Hepatocyte (in vitro differentiated cells): ENCODE measurements at places on chromosomes 3 and 15. TPM values are rescaled to one million over a fixed set of nuclear protein-coding genes. Genes with fewer than 3 reads are reported as not detected.
A peak's percentile ranks its signal among the peaks of the same experiment; 100 is the strongest.

DNA sequence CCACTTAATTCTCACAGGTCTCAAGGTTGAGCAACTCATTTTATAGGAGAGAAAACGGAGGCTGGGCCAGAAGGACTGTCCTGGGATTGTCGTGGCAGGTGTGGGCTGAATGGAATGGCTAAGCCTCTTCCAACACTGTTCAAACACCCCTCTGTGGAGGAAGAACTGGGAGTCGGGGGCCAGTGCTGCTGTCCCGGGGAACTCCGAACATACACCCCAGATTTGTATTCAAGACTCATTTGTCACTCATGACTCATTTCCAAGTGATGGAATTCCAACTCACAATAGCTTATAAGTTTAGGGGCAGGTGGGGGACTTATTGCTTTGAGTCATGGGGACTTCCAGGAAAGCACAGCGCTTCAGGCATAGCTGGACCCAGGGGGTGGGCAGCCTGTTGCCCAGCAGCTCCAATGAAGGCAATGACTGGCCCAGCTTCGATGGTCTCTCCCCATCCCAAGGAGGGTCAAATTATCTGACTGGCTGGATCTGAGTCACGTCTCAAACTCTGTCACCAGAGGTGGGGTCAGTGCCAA lies 72.5 kb downstream of the TM2D3 start:
- H3K4me3 ChIP-seq: no peak overlapping the region
- DNase-seq: no peak
- H3K4me1 ChIP-seq: no peaks in the 10 kb centered on the region
- H3K36me3 ChIP-seq: no peaks in the 10 kb centered on the region
- no peaks in the 10 kb centered on the region for H3K27me3 ChIP-seq
- H3K27ac ChIP-seq: no peak overlapping the region

DNA sequence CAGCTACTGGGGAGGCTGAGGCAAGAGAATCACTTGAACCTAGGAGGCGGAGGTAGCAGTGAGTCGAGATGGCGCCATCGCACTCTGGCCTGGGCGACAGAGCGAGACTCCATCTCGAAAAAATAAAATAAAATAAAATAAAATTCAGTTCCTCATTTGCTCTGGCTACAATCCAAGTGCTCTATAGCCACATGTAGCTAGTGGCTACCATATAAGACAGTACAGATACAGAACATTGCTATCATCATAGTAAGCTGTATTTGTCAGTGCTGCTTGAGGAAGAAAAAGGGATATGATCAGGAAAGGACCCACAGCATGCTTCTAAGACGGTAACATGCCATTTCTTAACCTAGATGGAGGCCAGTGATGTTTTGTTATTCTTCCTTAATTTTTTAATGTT lies 88.7 kb upstream of the CDAN1 start:
- no peak overlapping the region for H3K4me3 ChIP-seq
- DNase-seq: no peak
- H3K4me1 ChIP-seq: no peaks in the 10 kb centered on the region
- no peak overlapping the region for H3K27ac ChIP-seq
- no peaks in the 10 kb centered on the region for H3K27me3 ChIP-seq

DNA sequence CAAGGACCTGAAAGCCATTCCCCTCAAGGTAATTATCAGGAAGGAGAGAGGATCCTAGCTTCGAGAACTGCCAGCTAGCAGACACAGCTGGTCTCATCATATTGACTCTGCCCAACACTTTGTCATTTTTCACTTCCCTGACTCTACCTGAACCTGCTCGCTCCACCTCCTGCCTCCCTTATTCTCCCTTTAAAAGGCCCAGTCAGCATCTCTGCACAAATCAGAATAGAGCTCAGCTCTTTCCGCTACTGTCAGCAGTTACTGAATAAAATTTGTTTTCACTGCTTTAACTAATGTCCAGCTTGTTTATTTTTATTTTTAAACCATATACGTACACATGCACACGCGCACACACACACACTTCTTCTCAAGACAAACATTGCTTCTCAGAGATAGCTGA lies 57.2 kb upstream of the MCF2L2 start:
- DNase-seq: no peak
- H3K4me3 ChIP-seq: no peak overlapping the region
- no peaks in the 10 kb centered on the region for H3K36me3 ChIP-seq
- no peak overlapping the region for H3K27ac ChIP-seq

- H3K4me3 ChIP-seq: no peak overlapping the region
- no peaks in the 10 kb centered on the region for H3K4me1 ChIP-seq
- H3K36me3 ChIP-seq: no peaks in the 10 kb centered on the region
- no peaks in the 10 kb centered on the region for H3K27me3 ChIP-seq
- DNase-seq: no peak
- H3K27ac ChIP-seq: no peak overlapping the region
These were observed 64.9 kb upstream of the NSMCE3 start for GRCh38 chr15:29334544-29334943.

DNA sequence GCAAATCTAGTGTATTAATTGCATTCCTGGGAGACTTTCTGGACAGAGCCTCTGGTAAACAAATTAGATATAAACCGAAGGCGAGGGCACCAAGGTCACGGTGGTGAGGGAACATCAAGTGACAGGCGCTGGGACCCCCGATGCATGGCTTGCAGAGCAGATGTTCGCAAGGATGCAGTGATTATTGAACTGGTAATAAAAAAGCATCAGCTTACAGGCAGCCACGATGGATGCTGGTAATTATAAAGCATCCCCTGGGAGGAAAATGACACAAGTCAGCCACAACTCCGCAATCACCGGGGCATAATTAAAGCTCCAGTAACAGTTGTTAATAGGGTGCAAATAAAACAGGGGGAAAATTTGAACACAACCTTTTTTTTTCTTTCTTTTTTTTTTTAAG lies 231.1 kb upstream of the DPH6 start:
- no peaks in the 10 kb centered on the region for H3K36me3 ChIP-seq
- no peak overlapping the region for H3K4me3 ChIP-seq
- DNase-seq: no peak
- H3K27me3 ChIP-seq: no peaks in the 10 kb centered on the region
- no peak overlapping the region for H3K27ac ChIP-seq

GRCh38 chr3:113736548-113737089 lies 9.4 kb downstream of the NAA50 start:
- no peak overlapping the region for H3K4me3 ChIP-seq
- DNase-seq: peak; percentile 74
- no peaks in the 10 kb centered on the region for H3K36me3 ChIP-seq
- no peaks in the 10 kb centered on the region for H3K4me1 ChIP-seq
- no peaks in the 10 kb centered on the region for H3K27me3 ChIP-seq
- H3K27ac ChIP-seq: peak overlapping the region; percentile 12

DNA sequence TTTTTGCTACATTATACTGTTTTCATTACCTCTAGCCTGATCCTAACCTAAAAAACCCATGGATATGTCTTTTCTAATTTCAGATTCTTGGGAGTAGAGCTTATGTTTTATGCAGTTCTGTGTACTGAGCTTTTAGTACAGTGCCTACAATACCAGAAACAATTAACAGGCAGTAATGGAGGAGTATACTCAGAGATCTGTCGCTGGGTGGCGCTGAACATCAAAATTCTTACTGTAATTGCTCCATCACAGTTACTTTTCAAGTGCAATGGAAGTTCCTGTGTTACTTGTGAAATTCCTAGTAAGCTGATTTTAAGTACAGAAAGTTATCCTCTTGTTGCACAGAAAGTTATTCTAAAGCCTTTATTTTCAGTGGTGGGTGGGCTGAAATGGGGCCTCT lies 66.9 kb downstream of the RNF13 start:
- no peaks in the 10 kb centered on the region for H3K36me3 ChIP-seq
- H3K27ac ChIP-seq: no peak overlapping the region
- H3K4me1 ChIP-seq: no peaks in the 10 kb centered on the region
- no peaks in the 10 kb centered on the region for H3K27me3 ChIP-seq

GRCh38 chr3:120198305-120198878 lies 86.6 kb downstream of the GPR156 start:
- peak; percentile 32 for DNase-seq
- no peak overlapping the region for H3K27ac ChIP-seq
- no peaks in the 10 kb centered on the region for H3K36me3 ChIP-seq
- H3K4me1 ChIP-seq: no peaks in the 10 kb centered on the region
- no peak overlapping the region for H3K4me3 ChIP-seq

GRCh38 chr3:186870421-186871201 lies 28.1 kb downstream of the ADIPOQ start:
- no peaks in the 10 kb centered on the region for H3K27me3 ChIP-seq
- no peak overlapping the region for H3K27ac ChIP-seq
- H3K4me1 ChIP-seq: no peaks in the 10 kb centered on the region

DNA sequence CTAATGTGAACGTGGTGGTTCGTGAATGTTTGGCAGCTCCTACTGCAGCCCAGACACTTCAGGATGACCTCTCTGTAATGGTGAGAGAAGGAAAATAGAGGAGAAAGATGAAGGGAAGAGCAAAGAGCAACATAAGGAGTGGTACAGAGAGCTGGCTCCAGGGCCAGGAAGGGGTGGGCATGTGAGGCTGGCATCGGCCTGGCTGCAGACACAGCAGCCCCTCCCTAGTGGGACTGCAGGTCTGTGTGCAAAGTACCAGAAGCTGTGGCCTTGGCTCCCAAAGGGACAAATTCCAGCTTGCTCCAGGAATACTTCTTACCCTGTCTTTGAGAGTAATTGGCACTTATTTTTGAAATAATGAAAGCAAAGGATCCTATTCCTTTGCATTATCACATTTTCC lies 10.0 kb downstream of the FSTL1 start:
- H3K27ac ChIP-seq: no peak overlapping the region
- H3K36me3 ChIP-seq: no peaks in the 10 kb centered on the region
- H3K27me3 ChIP-seq: no peaks in the 10 kb centered on the region
- no peak for DNase-seq

- DNase-seq: no peak
- H3K27me3 ChIP-seq: no peaks in the 10 kb centered on the region
These were observed 90.6 kb downstream of the SOX14 start for GRCh38 chr3:137854533-137855261.

DNA sequence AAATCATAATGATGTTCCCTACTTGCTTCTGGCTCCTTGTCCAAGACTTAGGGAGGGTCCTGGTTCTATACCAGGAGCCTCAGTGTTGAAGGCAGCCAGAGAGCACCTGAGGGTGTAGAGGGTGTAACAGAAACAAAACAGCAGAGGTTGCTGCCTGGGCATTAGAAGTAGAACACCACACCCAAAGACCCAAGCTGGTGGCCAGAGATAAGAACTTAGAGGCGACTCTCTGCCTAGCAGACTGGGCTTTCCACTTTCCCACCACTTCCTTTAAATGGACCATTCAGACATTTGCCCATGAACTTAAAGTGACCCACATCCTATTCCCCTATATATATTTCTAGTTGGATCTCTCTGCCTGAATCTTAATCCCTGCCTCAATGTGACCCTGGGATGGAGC lies 189.8 kb downstream of the KLF13 start:
- DNase-seq: no peak
- H3K4me3 ChIP-seq: no peak overlapping the region
- no peak overlapping the region for H3K27ac ChIP-seq
- H3K27me3 ChIP-seq: no peaks in the 10 kb centered on the region

- peaks cover 12% of the 10 kb centered on the region for H3K27me3 ChIP-seq
- H3K4me3 ChIP-seq: no peak overlapping the region
- DNase-seq: peak; percentile 90
- H3K27ac ChIP-seq: peak overlapping the region; percentile 10
- no peaks in the 10 kb centered on the region for H3K36me3 ChIP-seq
- H3K4me1 ChIP-seq: peaks cover 15% of the 10 kb centered on the region
These were observed 2.9 kb upstream of the FAM43A start for GRCh38 chr3:194682694-194683310.

GRCh38 chr15:85380812-85381642 lies 624 bp downstream of the AKAP13 start:
- peaks cover 19% of the 10 kb centered on the region for H3K4me1 ChIP-seq
- no peaks in the 10 kb centered on the region for H3K27me3 ChIP-seq
- H3K4me3 ChIP-seq: peak overlapping the region; percentile 65
- peak; percentile 72 for DNase-seq
- peak overlapping the region; percentile 98 for H3K27ac ChIP-seq

- no peaks in the 10 kb centered on the region for H3K27me3 ChIP-seq
- H3K27ac ChIP-seq: no peak overlapping the region
- no peak overlapping the region for H3K4me3 ChIP-seq
- no peak for DNase-seq
These were observed 262.1 kb downstream of the LPP start for GRCh38 chr3:188416041-188416440.

DNA sequence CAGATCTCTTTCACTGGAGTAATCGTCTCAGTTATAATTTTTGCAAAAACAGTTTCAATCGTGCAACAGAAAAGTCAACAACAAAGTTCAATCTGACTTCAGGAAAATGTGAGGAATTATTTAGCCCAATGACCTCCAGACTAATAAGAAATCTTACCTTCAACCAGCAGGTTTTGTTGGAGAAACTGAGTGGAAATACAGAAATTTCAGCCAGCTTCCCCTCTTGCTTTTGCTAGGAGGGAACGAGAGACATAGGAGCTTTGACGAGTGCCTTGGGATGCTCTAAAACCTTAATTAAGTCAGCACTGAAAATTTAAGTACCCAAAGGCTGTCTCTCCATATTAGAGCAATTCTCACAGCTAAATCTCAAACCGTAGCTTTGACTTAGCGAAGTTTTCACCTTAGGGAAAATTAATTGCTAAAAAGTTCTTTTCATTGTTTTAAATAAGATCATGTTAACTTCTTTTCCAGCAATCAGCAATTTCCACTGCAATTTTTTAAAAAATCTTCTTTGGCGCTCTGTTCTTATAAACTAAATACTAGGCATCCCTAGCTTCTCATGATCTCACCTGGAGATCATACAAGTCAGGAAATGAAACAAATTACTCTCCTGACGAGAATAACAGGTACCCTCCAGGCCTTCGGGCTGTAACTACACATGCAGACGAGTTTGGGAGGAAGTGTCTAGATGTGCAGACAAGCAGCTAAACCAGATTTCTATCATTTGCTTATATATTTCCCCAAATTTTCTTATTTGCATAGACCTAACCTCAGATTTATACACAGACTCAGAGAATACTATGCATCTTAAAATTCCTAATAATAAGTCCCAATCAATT lies 250.2 kb downstream of the FAM43A start:
- no peak for DNase-seq
- no peaks in the 10 kb centered on the region for H3K36me3 ChIP-seq
- no peak overlapping the region for H3K4me3 ChIP-seq
- H3K27me3 ChIP-seq: no peaks in the 10 kb centered on the region
- H3K27ac ChIP-seq: no peak overlapping the region

- no peak overlapping the region for H3K27ac ChIP-seq
- H3K4me1 ChIP-seq: no peaks in the 10 kb centered on the region
- H3K27me3 ChIP-seq: peaks cover 8% of the 10 kb centered on the region
These were observed 9.7 kb downstream of the NTRK3 start for GRCh38 chr15:88246666-88247446.

FGD5 gene
- total RNA-seq: 2.6 and 2.9 TPM in 2 replicates

AMT gene
- 19.0 and 26.5 TPM in 2 replicates for total RNA-seq

CCRL2 gene
- total RNA-seq: 1.5 and 3.1 TPM in 2 replicates

SHISA5 gene
- total RNA-seq: 172 and 192 TPM in 2 replicates

MUC4 gene
- 0.32 and 1.7 TPM in 2 replicates for total RNA-seq

CCR9 gene
- 0.20 and 0.44 TPM in 2 replicates for total RNA-seq

CCR3 gene
- 0.40 TPM in 1 of 2 replicates, not detected in the other for total RNA-seq

ANKUB1 gene
- not detected in 2 replicates for total RNA-seq

LSAMP gene
- total RNA-seq: 14.0 and 15.1 TPM in 2 replicates

AADAC gene
- 88.5 and 94.0 TPM in 2 replicates for total RNA-seq

RAB6B gene
- total RNA-seq: 2.2 and 9.1 TPM in 2 replicates
